ENCODE measurements at places on chromosomes 4 and X.

GRCh38 chr4:72712997-72713396 is 144.0 kb upstream of the ADAMTS3 start:
- no peak for DNase-seq

GRCh38 chr4:127069675-127070074 is 563.1 kb upstream of the INTU start:
- DNase-seq, result no peak

DNA sequence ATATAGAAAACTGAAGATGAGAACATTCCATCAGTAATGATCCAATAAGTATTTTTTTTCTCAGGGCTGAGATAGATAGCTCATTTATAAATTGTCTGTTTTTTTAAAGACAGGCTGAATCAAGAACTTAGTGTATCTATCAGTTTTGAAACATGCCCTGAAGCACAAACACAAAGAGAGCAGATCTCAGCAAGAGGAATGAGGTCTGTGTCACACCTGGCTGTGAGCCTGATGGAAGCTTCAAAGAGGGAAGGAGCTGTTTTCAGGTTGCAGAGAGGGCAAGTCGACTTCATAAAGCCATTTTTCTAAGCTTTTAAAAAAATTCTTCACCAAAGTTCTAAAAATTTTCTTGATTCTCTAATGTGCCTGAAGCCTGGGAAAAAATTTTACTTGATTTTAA is 434.9 kb downstream of the PDGFC start:
- no peak for DNase-seq

DNA sequence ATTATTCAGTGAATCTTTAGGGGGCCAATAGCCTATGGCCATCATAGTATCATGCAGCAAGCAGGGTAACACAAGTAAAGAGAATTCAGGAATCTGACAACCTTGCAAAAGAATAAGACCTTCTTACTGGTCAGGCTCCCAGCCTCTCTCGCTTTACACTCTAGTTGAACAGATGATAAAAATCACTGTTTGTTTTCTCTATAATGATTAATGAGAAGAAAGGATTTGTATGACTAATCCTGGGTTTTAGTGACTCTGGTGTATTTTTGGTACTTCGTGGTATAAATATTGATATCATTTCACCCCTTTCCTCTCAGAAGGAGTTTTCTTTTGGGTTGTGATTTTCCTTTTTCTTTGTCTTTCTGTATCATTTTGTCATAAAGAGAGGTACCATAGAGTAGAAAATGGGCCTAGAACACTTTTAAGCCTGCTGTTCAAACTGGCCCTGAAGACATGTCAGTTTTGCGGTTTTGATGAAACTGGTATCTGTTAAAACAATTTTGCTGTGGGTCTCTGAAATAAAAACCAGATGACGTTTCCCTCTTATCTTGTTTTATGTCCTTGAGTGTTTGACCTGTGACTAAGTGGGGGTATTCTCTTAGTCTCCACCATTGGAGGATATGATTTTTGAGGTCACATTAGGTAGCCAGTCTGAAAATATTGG is 294.9 kb upstream of the TBX22 start:
- DNase-seq, result no peak

GRCh38 chrX:107646735-107647134 is 18.4 kb downstream of the PRPS1 start:
- no peak for DNase-seq

DNA sequence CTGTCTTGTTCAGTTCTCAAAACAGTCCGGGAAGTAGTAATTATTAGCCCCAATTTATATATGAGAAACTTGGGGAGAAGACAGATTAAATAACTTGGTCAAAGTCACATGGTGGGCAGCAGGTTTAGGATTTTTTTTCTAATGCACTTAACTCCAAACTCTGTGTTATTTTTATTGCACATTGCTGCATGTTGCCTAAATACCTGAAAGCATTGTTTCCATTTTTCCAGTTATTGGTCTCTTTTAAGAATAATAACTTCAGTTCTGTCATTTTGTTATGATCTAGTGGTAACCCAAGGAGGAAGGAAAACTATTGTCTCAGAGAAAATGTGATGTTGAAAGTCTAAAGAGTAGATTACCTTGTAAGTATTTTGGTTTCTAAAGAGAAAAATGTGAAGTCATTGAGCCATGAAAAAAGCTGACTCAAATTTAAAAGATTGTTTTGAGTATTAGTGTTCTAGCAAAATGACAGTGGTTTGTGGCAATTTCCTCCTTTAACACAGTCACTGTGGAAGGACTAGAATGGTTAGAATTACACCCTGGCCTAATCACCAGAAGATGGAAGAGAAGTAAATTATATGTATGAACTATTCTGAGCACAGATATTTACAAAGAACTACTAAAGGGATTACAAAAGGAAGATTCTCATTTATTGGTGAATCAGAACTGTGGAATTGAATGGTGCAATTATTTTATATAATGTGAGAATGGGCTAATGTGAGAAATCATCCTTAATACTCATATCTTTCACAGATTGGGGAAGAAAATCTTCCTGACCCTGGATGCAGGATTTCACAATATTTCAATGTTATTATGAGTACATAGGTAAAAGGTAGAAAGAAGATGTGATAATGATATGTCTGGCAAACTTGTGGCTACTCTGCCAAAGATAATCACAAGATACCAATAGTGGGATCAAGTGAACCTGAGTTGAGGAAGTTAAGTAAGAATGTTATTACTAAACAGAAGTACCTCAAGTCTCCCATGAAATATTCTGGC is 21.7 kb upstream of the CXCL8 start:
- no peak for DNase-seq

GRCh38 chrX:48589482-48590162 is 7.7 kb upstream of the WDR13 start:
- DNase-seq, result no peak

DNA sequence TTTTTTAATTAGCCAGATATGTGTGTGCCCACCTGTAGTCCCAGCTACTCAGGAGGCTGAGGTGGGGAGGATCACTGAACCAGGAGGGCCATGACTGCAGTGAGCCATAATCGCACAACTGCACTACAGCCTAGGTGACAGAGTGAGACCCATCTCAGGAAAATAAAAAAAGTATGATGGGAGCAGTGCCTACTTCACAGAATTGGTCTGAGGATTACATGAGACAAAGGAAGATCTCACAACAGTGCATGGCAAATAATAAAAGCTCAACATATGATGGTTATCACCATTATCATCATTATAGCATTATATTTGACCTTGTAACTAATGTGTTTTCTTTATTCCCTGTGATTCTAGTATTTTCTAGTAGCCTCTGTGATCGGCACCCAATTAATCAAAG is 19.9 kb upstream of the DCHS2 start:
- no peak for DNase-seq

- no peak for DNase-seq
Observed at GRCh38 chr4:53501561-53501960, 89.7 kb downstream of the LNX1 start.

DNA sequence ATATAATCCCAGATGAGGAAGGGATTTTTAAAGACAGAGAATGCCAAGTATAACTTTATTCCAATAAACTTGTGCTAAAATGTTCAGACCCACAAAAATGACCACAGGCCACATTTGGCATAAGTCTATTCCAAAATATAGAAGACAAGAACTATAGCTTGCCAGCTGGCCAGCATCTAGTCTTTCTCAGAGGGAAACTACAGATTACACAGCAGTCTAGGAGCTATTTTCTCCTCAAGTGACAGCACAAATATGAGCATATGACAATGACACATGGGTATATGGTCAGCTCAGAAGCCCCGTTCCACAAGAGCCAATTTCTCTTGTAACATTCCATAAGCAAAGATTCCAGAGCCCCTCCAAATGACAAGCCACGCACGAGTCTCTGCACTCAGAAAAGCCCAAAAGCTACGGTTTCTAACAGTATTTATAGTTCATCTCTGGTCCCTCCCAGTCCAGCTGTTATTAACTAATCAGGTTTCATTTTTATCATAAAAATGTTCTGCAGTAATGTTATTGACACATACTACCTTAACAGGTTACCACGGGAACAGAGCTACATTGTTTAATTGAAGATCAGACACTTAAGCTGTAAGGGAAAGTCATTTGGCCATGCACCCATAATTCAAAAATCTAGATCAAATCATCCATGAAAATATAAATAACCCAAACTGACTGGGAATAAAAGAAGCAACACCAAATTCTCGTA is 70.3 kb downstream of the RAB28 start:
- DNase-seq, result no peak

GRCh38 chrX:13938829-13939530 is 90.7 kb downstream of the GEMIN8 start:
- no peak for DNase-seq
